GM12891 (cell line): ENCODE measurements at places on chromosomes 5 and 9.

DNA sequence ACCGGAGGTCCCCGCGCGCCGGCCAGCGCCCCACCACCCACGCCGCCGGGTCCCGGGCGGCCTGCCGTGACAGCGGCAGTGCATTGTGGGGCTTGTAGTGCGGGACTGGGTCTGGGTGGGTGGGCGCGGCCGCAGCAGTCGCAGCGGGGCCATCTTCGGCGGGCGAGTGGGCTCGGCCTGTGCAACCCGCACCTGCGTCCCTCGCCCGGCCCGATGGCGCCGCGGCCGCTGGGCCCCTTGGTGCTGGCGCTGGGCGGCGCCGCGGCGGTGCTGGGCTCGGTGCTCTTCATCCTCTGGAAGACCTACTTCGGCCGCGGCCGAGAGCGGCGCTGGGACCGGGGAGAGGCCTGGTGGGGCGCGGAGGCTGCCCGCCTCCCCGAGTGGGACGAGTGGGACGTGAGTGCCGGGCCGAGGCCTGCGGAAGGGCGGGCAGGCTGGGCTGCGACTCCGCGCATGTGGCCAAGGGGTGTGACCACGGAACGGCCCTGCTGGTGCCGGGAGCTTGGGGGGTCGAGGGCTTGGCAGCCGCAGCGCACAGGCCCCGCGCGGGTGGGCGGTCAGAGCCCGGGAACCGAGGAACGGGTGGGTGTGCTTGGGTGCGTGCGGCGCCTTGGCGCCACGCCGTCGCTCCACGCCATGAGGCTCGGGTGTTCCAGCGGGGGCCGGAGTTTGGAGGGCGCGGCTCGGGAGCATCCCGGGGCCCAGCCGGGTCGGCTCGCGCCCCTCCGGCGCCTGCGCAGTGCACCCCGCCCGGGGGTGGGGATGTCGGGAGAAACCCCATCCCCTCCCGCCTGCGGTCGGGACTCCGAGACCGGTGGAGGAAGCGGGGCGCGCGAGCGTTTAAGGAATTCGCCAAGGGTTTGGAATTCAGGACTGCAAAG is at the start of gene ARL10:
TSS of gene ARL10 (plus strand) at position 137 of the 881 bp plus-strand sequence. CDS start at position 214, 77 bp downstream.
- peak; percentile 63 for DNase-seq

- no peak for DNase-seq
These were observed 251.4 kb upstream of the IL12B start for GRCh38 chr5:159581502-159582249.

GRCh38 chr9:92947268-92948037 is at the start of gene FGD3:
Gene FGD3 (plus strand): TSS chr9:92947523. CDS start chr9:92976257, 28,734 bp downstream.
- DNase-seq = no peak

GRCh38 chr9:136011703-136012496 is 50.7 kb upstream of the UBAC1 start:
- no peak for DNase-seq

GRCh38 chr5:83029912-83030311 is 47.3 kb downstream of the TMEM167A start:
- DNase-seq = no peak

DNA sequence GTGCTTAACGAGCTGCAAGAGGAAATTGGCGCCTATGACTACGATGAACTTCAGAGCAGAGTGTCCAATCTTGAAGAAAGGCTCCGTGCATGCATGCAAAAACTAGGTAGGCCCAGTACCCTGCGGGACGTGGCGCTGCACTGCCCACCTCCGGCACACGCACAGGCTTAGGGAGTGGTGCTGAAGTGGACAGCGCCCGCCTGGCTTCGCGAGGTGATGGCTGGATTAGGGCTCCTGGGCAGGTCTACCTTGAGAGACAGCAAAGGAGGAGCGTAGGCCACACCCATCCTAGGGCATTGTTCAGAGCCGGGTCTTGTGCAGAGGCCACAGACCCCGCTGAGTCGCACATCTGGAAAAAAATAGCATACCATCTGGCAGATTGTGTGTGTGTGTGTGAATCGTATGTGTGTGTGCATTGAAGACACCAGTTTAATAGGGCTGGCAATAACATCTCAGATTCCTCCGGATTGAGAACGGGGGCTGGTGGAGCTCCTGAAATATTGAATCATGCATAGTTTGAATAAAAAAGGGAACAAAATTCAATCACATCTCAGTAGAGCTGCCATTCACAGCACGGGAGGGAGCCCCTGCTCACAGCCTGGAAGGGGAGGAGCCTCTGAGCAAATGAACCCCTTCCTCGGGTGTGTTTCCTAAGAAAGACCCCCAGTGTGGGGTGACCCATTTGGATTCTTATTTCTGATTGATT is 11.1 kb downstream of the OLFM1 start:
- DNase-seq = no peak

- DNase-seq = no peak
These were observed 38.2 kb downstream of the PTBP3 start for GRCh38 chr9:112295174-112295573.

DNA sequence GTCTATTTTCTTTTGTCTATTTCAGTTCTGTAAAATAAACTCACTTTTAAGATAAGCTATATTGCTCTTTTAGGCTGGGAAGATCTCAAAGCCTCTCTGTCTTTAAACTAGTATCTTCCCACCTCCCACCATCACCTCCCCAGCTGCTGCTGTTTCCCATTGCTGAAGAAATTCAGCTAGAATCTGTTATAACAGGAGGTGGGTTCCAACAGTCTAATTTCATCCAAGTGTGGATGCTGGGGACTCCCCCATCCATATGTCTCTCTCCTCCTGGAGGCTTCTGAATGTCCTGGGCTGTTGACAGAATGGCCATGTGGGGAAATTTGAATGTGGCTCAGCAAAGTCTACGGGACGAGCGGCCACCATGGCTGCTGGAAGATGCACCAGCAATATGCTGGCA is 301.0 kb downstream of the RASEF start:
- no peak for DNase-seq

GRCh38 chr5:53339962-53340540 is 140.4 kb upstream of the FST start:
- no peak for DNase-seq
